Right hindlimb (tissue), 1 donor: ENCODE measurements at places on chromosomes 11 and 22.

- no peak for DNase-seq
Measured at GRCh38 chr11:43797866-43798265, 82.8 kb upstream of the ALKBH3 start.

GRCh38 chr22:39248254-39248653 is 3.5 kb upstream of the PDGFB start:
- no peak for DNase-seq

- no peak for DNase-seq
Measured at GRCh38 chr11:120205596-120206161, 5.2 kb upstream of the OAF start.

DNA sequence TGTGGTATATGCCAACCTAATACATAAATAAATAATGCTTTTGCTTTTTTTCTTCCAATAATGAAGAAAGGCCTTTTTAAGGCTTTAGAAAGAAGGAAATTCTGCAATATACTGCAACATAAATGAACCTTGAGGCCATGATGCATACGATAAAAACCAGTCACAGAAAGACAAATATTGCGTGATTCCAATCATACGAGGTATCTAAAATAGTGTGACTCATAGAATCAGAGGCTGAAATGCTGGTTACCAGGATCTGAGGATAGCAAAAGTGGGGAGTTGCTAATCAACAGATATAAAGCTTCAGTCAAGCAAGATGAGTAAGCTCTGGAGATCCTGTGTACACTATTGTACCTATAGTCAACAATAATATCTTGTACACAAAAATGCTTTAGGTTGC is 24.2 kb downstream of the MS4A6A start:
- DNase-seq: no peak

- peak; percentile 68 for DNase-seq
Measured at GRCh38 chr11:12417691-12418611, 40.6 kb downstream of the PARVA start.

DNA sequence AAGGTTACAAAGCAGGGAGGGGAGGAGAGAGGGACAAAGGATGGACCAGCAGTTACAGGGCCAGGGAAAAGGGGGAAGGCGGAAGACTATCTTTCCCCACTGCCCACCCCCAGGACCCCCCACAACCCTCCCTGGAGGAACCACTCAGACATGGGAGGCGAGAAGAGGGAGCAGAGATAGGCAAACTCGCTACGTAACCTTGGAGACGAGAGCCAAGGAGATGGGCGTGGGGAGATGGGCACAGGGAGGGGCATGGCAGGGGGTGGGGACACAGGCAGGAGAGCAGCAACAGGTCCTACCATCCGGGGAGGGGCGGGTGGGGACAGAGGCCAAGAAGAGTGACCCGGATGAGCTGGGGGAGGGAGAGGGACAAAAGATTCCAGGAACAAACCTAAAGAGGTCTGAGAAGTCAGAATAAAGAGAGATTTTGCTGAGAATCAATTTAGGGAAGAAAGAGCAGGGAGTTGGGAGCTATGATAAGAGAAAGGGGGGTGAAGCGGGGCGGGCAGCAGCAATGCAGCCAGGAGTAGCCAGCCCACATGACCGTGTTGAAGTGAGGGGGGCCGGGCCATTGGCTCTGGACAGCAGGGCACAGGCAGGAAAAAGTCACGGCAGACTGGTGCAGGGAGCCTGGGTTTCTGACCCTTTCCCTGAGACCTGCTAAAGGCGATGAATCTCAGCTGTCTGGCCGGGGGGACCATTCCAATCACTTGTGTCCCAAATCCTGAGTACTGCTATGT is 128.4 kb downstream of the BUD13 start:
- no peak for DNase-seq

DNA sequence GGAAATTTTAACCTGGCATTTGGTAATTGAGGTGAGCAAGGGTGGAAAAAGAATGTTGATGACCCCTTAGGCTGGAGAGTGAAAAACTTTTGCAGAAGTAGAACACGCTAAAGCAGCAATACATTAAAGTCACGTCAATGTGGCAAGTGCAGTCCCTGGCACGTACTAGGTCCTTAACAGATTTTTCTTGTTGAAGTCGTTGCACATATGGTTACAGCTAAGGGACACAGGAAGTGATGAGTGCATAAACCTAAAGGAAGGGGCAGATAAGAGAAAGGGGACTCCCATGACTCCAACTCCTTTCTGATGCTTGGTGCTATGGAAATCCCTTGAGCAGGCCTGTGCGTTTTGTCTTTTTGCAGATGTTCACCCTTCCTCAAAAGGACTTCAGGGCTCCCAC is 1.2 kb downstream of the ACCS start:
- no peak for DNase-seq

DNA sequence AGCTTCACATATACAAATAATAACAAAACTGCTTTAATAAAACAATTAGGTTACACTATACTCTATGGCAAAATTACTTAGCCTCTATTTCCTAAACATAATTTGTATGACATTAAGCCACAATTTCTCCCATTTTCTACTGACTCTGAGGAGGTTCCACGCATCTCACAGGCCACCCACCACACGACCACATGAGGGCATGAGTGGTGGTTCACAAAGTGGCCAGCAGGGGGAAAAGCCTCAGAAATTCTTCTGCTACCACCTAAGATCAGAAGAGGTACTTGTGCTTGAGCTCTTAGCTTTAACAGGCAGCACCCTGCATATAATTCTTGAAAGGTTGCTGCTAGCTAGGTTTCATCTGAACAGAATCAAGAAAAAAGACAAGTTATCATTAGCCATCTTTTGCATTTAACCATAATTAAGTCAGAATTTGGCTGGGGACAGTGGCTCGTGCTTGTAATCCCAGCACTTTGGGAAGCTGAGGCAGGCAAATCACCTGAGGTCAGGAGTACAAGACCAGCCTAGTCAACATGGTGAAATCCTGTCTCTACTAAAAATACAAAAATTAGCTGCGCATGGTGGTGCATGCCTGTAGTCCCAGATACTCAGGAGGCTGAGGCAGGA is 7.7 kb downstream of the LPXN start:
- peak; percentile 39 for DNase-seq

DNA sequence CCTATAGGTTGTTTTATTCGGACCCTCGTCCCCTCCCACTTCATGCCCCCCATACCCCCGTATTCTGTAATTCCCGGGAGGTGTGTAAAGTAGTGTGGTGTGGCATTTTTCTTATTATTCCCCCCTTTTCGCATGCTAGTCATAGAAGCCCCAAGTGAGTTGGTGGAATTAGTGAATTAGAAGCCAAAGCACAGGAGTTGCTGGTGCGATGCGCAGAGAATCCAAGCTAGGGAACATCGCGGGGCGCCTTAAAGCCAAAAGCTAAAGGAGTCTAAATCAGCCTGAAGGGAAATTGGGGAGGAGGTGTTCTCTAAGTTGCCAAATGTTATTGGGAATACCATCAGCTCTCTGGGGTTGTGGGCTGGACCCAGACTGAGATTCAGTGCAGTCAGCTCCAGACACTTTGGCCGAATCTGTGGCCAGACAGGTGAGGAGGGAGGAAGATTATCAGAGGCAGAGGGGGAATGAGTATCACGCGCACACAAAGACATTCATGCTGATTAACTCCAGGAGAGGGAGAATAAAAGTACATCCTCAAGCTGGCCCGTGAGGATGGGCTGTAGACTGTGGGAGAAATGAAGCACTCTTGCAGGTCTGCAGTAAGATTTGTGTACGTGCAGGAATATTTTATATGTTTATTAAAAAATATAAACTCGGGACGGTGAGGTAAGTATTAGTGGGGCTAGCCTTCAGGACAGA is 102.8 kb upstream of the HSD17B12 start:
- DNase-seq: no peak

DNA sequence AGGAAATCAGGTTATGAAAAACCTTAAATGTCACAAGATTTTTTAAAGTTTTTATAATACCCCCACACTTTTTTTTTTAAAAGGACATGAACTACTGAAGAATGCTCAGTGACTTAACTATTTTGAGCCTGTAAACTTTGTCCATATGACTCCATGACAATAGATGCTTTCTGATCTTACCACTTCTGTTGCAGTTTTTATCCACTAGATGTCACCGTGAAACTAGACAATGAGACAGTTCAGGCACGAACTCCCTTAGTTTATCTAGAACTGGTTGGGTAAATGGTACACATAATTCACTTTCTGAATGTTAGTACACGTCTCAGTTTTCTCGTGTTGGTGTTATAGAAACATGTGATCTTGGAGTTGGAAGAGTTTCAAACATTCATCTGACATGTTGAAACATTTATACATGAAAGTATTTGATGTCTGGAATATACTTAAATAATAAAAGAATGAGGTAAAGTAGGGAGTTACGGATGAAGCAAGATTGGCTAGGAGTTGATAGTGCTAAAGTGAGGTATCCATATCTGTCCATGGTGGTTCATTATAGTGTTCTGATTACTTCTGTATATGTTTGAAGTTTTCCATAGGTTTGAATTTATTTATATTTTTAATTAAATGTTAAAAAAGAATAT is 8.1 kb downstream of the CCDC15 start:
- no peak for DNase-seq

DNA sequence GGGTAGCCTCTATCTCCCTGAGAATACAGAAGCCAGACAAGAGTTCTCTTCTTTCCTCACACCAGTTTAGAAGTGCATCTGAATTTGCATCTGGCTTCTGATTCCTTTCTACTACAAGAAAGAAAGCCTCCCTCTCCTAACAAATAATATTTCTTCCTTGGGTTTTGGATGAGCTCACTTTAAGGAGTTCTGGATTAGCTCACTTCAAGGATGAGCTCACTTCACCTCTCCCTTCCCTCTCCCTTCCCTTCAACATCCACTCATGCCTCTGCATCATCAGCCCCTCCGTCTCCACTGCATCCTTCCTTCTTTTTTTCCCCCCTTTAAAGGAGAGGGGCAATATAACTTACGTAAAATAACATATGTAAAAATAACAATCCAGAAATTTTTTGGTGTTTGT is 1.6 kb upstream of the MTNR1B start:
- DNase-seq: no peak

DNA sequence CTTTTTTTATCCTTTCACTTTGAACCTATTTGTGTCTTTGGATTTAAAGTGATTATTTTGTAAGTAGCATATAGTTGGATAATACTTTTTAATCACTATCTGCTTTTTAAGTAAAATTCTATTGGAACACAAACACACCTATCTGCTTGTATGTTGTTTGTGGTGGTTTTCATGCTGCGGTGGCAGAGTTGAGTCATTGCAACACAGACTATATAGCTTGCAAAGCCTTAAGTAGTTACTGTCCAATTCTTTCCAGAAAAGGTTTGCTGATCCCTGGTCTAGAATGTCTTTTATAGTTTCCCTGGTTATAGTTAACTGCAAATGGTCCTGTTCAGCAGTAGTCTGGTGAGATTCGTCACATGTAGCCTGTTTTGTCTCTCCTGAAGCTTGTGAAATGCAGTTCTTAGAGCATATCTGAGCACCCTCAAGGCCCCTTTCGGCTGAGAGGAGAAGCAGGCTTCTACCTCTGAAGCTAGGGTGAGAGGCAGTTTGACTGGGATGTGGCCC is 21.5 kb downstream of the SHANK3 start:
- DNase-seq: no peak

- no peak for DNase-seq
Measured at GRCh38 chr11:21306739-21307358, 637.5 kb downstream of the NELL1 start.

DNA sequence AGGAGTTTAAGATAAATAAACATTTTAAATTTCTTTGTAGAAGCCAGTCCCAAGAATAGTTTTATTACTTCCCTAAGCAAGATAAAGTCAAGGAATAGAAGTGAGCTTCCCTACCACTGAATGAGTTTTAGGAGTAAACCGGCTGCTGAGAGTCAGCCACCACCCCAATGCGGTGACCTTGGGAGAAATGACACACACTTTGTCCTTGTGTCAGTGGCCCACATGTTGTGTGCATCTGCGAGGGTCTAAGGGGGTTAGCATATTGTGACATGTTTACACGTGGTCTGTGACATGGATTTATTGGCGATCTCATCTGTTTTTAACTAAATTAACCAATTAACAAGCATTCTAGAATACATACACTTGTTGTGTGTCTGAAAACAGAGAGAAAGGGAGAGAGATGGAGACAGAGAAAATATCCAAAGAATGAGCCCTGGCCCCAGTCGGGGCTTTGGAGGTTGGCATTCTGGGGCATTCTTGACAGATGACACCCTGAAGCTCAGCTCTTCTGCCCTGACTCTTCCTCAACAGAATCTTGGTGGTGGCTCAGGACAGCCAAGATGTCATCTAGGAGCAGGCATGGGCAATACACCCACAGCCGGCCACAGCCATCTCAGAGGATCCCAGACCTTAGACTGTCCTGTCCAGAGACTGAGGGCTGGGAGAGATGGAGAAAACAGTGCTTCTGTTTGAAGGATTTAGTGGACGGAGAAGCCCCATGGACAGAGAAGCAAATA is 29.7 kb upstream of the TMPRSS4 start:
- DNase-seq: no peak

DNA sequence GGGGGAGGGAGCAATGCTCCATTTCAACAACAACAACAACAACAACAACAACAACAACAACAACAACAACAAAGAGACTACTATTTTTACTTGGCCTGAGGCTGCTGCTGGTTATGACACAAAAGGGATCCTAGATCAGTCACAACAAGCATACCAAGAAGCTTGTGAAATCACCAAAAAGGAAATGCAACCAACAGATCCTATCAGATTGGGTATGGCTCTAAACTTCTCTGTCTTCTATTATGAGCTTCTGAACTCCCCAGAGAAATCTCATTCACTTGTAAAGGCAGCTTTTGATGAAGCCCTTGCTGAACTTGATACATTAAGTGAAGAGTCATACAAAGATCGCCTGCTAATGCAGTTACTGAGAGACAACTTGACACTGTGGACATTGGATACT is 10.5 kb upstream of the MS4A2 start:
- DNase-seq: no peak

- DNase-seq: peak; percentile 91
Measured at GRCh38 chr11:121417055-121417551, 35.0 kb upstream of the SORL1 start.

GRCh38 chr22:40874016-40874415 is 12.1 kb upstream of the DNAJB7 start:
- DNase-seq: no peak

GRCh38 chr11:65113361-65113756 is 1.7 kb downstream of the TM7SF2 start:
- no peak for DNase-seq

GRCh38 chr11:121341609-121342008 is 49.0 kb downstream of the SC5D start:
- no peak for DNase-seq

- no peak for DNase-seq
Measured at GRCh38 chr11:68025047-68025446, 5.4 kb upstream of the NDUFS8 start.
